Hair follicle dermal papilla cell (primary cell): ENCODE measurements at places on chromosomes 5 and 9. TPM values are rescaled to one million over a fixed set of nuclear protein-coding genes. Genes with fewer than 3 reads are reported as not detected.

Gene SLCO6A1
- not detected in 2 replicates for total RNA-seq

Gene SHC3
- total RNA-seq, result 7.8 and 25.3 TPM in 2 replicates

Gene ARHGEF37
- 1.9 and 2.4 TPM in 2 replicates for total RNA-seq

Gene FOXD4L4
- under 0.01 TPM in 1 of 2 replicates, not detected in the other for total RNA-seq

Gene TUSC1
- total RNA-seq, result 24.5 and 30.7 TPM in 2 replicates

Gene SGCD
- 75.0 and 81.6 TPM in 2 replicates for total RNA-seq

Gene PCDH1
- total RNA-seq, result 1.2 and 1.5 TPM in 2 replicates

Gene TRPM3
- total RNA-seq, result 14.9 and 22.0 TPM in 2 replicates

Gene GNPDA1
- total RNA-seq, result 66.2 and 75.7 TPM in 2 replicates

Gene PCDHGA3
- 4.9 and 5.7 TPM in 2 replicates for total RNA-seq

Gene NEK6
- 59.9 and 65.4 TPM in 2 replicates for total RNA-seq

Gene GPR150
- under 0.01 and 0.12 TPM in 2 replicates for total RNA-seq

Gene IL3
- not detected in 2 replicates for total RNA-seq

Gene RHOBTB3
- total RNA-seq, result 309 and 354 TPM in 2 replicates

Gene ITGA1
- total RNA-seq, result 105 and 125 TPM in 2 replicates

Gene SNCAIP
- total RNA-seq, result 0.61 and 0.65 TPM in 2 replicates

Gene SH3RF2
- 1.5 and 1.8 TPM in 2 replicates for total RNA-seq

Gene DCAF12
- total RNA-seq, result 18.3 and 24.5 TPM in 2 replicates

Gene SPAG8
- total RNA-seq, result 0.49 and 2.1 TPM in 2 replicates

Gene ZFP2
- total RNA-seq, result 1.3 TPM in 2 replicates

Gene IFNA21
- total RNA-seq, result not detected in 2 replicates

Gene F2RL1
- total RNA-seq, result 2.6 and 3.9 TPM in 2 replicates

Gene ANXA2R
- total RNA-seq, result 1.9 and 3.6 TPM in 2 replicates

Gene IL7R
- total RNA-seq, result 12.0 and 13.2 TPM in 2 replicates

Gene OGN
- 2.1 and 4.1 TPM in 2 replicates for total RNA-seq

Gene TERT
- not detected in 2 replicates for total RNA-seq

Gene SLC6A3
- total RNA-seq, result not detected in 2 replicates

Gene GADD45G
- 0.61 and 0.81 TPM in 2 replicates for total RNA-seq

Gene ADAMTS2
- total RNA-seq, result 21.1 and 29.5 TPM in 2 replicates

Gene TMEM8B
- 3.7 and 6.1 TPM in 2 replicates for total RNA-seq

Gene COL15A1
- total RNA-seq, result 6.6 and 29.7 TPM in 2 replicates

Gene HCN1
- total RNA-seq, result under 0.01 and 0.12 TPM in 2 replicates

Gene ATP10B
- not detected in 2 replicates for total RNA-seq

Gene PCDHA2
- 0.12 and 0.16 TPM in 2 replicates for total RNA-seq

Gene STK32A
- 3.5 and 6.3 TPM in 2 replicates for total RNA-seq

Gene ZBED3
- total RNA-seq, result 1.7 and 3.1 TPM in 2 replicates

Gene CYSRT1
- total RNA-seq, result 0.32 and 0.73 TPM in 2 replicates

Gene SLC1A3
- 103 and 136 TPM in 2 replicates for total RNA-seq

Gene NR5A1
- total RNA-seq, result not detected in 2 replicates

Gene C5orf46
- 0.49 TPM in 1 of 2 replicates, not detected in the other for total RNA-seq

Gene DDX4
- total RNA-seq, result 0.32 TPM in 1 of 2 replicates, not detected in the other
